ENCODE measurements at places on chromosomes 16 and 17.

GRCh38 chr17:40338941-40339649 is 25.4 kb downstream of the GJD3 start:
- no peaks in the 10 kb centered on the region for H3K27me3 ChIP-seq
- H3K36me3 ChIP-seq: no peaks in the 10 kb centered on the region
- H3K27ac ChIP-seq: peak overlapping the region; percentile 29
- peaks cover 52% of the 10 kb centered on the region for H3K4me1 ChIP-seq
- no peak for DNase-seq
- H3K4me3 ChIP-seq: no peak overlapping the region

DNA sequence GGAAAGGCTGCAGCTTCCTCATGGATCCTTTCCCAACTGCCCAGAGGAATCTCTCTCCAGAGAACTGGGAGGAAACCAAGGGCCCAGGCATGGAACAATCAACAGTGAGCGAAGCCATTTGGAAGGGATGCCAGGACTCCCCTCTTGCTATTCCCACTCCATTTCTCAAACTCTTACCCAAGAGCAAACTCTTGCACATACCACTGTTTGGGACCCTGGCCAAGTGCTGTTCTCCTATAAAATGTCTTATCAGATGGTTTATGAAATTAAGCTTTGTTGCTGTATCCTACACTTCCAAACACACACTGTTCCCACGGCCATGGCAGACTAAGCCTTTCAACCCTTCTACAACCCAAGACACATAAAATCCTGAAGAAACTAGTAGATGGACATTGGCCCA is 48.3 kb upstream of the AXIN2 start:
- no peaks in the 10 kb centered on the region for H3K4me1 ChIP-seq
- H3K27me3 ChIP-seq: no peaks in the 10 kb centered on the region
- H3K27ac ChIP-seq: no peak overlapping the region
- no peak for DNase-seq
- H3K36me3 ChIP-seq: no peaks in the 10 kb centered on the region
- no peak overlapping the region for H3K4me3 ChIP-seq

DNA sequence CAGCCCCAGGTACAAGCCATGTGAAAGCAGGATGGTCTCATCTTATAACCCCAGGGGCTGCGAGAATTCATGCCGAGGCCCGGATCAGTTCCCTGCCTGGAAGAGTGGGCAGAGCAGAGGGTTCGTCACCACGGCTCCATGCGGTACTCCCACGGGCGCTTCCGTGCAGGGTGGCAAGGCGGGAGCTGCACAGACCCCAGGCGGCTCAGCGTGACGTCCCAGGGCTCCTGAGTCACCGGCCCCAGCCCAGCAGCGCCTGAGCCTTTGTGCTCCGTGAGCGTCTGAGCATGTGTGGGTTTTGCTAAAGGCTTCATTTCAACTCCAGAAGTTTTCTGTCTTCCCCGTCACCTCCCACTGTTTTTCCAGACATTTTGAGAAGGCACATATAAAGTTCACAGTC is 71.2 kb upstream of the CHMP6 start:
- H3K4me1 ChIP-seq: peaks cover 36% of the 10 kb centered on the region

- no peaks in the 10 kb centered on the region for H3K27me3 ChIP-seq
- DNase-seq: peak; percentile 71
- no peaks in the 10 kb centered on the region for H3K36me3 ChIP-seq
- H3K4me1 ChIP-seq: no peaks in the 10 kb centered on the region
- H3K27ac ChIP-seq: no peak overlapping the region
- peak overlapping the region; percentile 16 for H3K4me3 ChIP-seq
Measured at GRCh38 chr17:32111141-32111771, 31.0 kb upstream of the RHOT1 start.

DNA sequence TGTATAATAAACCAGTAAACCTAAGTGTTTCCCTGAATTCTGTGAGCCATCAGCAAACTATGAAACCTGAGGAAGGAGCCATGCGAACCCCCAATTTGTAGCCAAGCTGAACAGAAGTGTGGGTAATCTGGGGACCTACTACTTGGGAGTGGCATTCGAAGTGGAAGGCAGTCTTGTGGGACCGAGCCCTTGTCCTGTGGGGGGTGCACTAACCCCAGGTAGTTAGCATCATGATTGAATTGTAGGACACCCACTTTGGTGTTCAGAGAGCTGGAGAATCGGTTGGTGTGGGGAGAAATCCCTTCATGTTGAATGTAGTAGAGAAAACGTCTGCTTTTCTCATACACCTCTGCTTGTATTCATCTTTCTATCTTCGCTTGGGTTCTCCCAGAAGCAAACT is 79.7 kb upstream of the CPHXL start:
- H3K27me3 ChIP-seq: no peaks in the 10 kb centered on the region
- no peak overlapping the region for H3K4me3 ChIP-seq
- H3K27ac ChIP-seq: no peak overlapping the region
- no peaks in the 10 kb centered on the region for H3K4me1 ChIP-seq
- no peaks in the 10 kb centered on the region for H3K36me3 ChIP-seq
- no peak for DNase-seq

GRCh38 chr17:79953335-79953734 is 82.3 kb downstream of the TBC1D16 start:
- no peak overlapping the region for H3K4me3 ChIP-seq
- DNase-seq: no peak
- no peaks in the 10 kb centered on the region for H3K27me3 ChIP-seq
- no peak overlapping the region for H3K27ac ChIP-seq

- no peak for DNase-seq
- no peaks in the 10 kb centered on the region for H3K4me1 ChIP-seq
- no peak overlapping the region for H3K27ac ChIP-seq
- H3K4me3 ChIP-seq: no peak overlapping the region
Measured at GRCh38 chr16:16909126-16909525, 530.2 kb downstream of the NPIPA7 start.

- H3K27me3 ChIP-seq: no peaks in the 10 kb centered on the region
- no peak overlapping the region for H3K4me3 ChIP-seq
- H3K36me3 ChIP-seq: no peaks in the 10 kb centered on the region
- H3K4me1 ChIP-seq: peaks cover 18% of the 10 kb centered on the region
- H3K27ac ChIP-seq: no peak overlapping the region
Measured at GRCh38 chr17:57485916-57486881, 229.9 kb downstream of the MSI2 start.

DNA sequence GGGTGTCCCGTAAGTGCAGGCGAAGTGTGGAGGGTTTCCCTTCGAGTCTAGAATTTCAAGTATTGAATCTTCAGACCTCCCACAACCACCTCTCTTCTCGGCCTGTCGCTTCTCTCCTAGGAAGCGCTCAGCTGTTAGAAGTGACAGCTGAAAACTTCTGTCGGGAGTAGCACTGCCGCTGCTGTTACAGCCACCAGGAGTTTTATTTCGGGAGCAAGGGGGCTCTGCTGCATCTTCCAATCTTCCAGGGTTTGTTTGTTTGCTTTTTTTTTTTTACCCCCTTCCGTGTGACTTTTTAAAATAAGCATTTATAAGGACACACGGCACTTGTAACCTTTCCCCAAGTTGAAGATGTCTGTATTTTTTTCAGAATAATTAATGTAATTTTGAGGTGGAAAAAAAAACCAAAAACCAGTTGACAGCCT is 767 bp downstream of the RPS6KB1 start:
- H3K27me3 ChIP-seq: no peaks in the 10 kb centered on the region
- peaks cover 3% of the 10 kb centered on the region for H3K36me3 ChIP-seq
- peak overlapping the region; percentile 67 for H3K4me3 ChIP-seq
- H3K4me1 ChIP-seq: peaks cover 17% of the 10 kb centered on the region
- DNase-seq: no peak

DNA sequence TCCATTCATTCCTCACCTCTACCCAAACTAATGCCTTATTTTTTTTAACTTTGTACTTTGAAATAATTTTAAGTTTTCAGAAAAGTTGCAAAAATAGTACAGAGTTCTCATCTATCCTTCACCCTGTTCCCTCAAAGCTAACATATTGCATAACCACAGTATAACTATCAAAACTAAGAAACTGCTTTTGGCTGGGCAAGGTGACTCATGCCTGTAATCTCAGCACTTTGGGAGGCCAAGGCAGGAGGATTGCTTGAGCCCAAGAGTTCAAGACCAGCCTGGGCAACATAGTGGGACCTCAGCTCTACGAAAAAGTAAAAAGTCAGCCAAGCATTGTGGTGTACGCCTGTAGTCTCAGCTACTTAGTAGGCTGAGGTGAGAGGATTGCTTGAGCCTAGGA is 147.7 kb downstream of the SKAP1 start:
- H3K4me3 ChIP-seq: no peak overlapping the region
- H3K36me3 ChIP-seq: no peaks in the 10 kb centered on the region
- H3K4me1 ChIP-seq: no peaks in the 10 kb centered on the region
- H3K27me3 ChIP-seq: peaks cover 60% of the 10 kb centered on the region
- no peak overlapping the region for H3K27ac ChIP-seq

GRCh38 chr17:34990921-34991365 is 10.6 kb downstream of the LIG3 start:
- peaks cover 82% of the 10 kb centered on the region for H3K36me3 ChIP-seq
- H3K27me3 ChIP-seq: no peaks in the 10 kb centered on the region
- no peak overlapping the region for H3K27ac ChIP-seq
- no peaks in the 10 kb centered on the region for H3K4me1 ChIP-seq

DNA sequence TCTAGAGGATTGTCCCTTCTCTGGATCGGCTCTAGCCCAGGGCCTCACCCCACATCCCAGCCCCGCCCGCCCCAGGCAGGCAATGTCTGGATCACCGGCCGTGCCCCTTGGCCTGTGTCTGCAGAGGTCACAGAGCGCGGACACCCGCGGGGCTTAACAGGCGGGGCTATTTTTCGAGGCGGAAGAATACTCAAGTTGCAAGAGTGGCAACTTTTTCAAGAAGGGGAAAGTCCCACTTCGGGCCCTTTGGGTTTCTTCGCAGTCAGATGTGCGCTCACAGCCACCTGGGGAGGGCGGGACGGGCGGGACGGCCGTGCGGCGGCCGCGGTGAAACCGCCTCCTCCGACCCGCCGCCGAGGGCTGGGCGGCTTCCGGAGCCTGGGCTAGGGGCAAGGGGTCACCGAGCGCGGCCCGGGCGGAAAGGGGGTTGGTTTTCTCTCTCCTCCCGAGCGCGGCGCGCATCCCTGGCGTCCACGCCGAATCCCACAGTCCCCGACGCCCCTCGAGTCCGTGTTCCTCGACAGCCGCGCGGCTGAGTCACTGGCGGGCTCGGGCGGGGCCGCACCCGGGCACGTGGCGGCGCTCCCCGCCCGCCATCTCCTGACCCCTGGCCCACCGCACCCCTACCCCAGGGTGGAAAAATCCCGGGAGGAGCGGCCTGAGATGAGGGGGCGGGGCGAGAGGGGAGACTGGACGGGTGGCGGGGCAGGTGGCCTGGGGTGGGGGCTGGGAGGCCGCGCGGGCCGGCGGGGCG is 1.2 kb upstream of the PFN1 start:
- peak overlapping the region; percentile 100 for H3K4me3 ChIP-seq
- peak; percentile 89 for DNase-seq
- H3K36me3 ChIP-seq: peaks cover 27% of the 10 kb centered on the region
- no peaks in the 10 kb centered on the region for H3K27me3 ChIP-seq

DNA sequence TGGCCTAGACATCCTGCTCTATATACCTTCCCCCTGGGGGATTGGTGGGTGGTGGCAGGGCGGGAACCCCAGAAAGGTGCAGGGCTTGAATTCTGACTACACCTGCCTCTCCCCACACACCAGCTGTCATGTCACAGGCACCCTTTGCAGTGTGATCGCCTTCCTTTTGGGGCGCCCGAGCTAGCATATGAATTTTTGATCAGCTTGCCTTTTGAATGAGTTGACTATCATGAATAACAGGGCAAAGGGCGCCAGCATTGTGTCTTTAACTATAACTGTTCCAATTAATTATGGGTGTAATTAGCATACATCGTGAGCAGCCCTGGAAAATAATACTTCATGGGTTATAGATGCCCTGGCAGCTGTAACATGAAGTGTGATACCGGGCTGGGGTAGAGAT is 72.7 kb downstream of the CYLD start:
- no peaks in the 10 kb centered on the region for H3K4me1 ChIP-seq
- H3K27me3 ChIP-seq: no peaks in the 10 kb centered on the region
- no peaks in the 10 kb centered on the region for H3K36me3 ChIP-seq

All from tibial artery (tissue), 4 donors.